ENCODE measurements at places on chromosomes 12 and 14. TPM values are rescaled to one million over a fixed set of nuclear protein-coding genes. Genes with fewer than 3 reads are reported as not detected.

Gene MARCHF9
- 24.3 TPM for total RNA-seq

- no peaks in the 10 kb centered on the region for H3K4me1 ChIP-seq
- H3K4me3 ChIP-seq = no peak overlapping the region
- no peaks in the 10 kb centered on the region for H3K36me3 ChIP-seq
- DNase-seq = no peak
- H3K27me3 ChIP-seq = no peaks in the 10 kb centered on the region
These were observed 340.7 kb downstream of the SLC16A7 start for GRCh38 chr12:59936534-59936933.

GRCh38 chr12:85829391-85829790 lies 6.8 kb downstream of the RASSF9 start:
- H3K27me3 ChIP-seq = no peaks in the 10 kb centered on the region
- H3K36me3 ChIP-seq = no peaks in the 10 kb centered on the region

- H3K4me3 ChIP-seq = no peak overlapping the region
- H3K27me3 ChIP-seq = no peaks in the 10 kb centered on the region
- DNase-seq = no peak
- no peaks in the 10 kb centered on the region for H3K4me1 ChIP-seq
- H3K36me3 ChIP-seq = no peaks in the 10 kb centered on the region
- H3K27ac ChIP-seq = no peak overlapping the region
These were observed 105.0 kb downstream of the FAR2 start for GRCh38 chr12:29253906-29254625.

- H3K27ac ChIP-seq = no peak overlapping the region
- DNase-seq = no peak
- no peaks in the 10 kb centered on the region for H3K27me3 ChIP-seq
- H3K36me3 ChIP-seq = no peaks in the 10 kb centered on the region
These were observed 298.4 kb downstream of the SYT1 start for GRCh38 chr12:79162948-79163347.

All from activated CD8-positive, alpha-beta T cell treated with anti-CD3 and anti-CD28 coated beads for 36 hours (primary cell).